ENCODE measurements at places on chromosomes 16 and 17. TPM values are rescaled to one million over a fixed set of nuclear protein-coding genes. Genes with fewer than 3 reads are reported as not detected.

DNA sequence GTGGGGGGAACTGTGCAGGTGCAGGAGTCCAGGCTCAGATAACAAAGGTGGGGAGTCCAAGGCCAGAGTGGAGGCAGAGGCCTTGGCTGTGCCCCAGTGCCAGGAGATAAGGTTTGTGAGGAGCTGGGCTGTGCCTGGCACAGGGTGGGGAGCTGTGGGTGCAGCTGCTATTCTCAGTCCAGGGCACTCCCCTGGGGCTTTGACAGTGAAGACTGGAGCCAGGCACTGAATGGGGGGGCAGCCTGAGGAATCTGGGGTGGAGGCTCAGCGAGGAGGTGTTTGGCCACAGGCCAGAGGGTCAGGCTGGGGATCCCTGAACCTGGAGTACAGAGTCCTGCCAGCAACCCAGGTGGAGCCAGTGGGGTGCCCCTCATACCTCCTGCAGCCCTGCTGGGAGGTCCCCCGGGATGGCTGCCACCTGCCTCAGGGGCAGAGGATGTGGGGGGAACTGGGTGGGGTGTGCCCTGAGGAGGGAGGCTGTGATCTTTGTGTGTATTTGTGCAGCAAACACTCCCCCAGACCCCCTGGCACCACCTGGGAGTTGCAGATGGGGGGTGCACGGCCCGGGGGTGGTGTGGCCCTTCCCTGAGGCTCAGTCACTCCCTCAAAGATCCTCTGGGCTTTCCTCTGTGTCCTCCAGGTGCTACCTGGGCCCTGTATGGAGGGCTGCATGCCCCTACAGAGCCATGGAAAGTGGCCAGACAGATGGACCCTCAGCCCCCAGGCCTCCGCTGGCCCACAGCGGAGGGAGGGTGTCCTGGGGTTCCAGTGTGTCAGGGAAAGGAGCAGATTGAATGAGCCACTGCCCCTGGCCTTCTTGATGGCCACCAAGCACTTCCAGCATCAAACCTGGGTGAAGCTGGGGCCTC lies 44.5 kb upstream of the SMPD3 start:
- H3K4me1 ChIP-seq = peaks cover 19% of the 10 kb centered on the region

GRCh38 chr17:40072735-40073346 lies 10.1 kb downstream of the THRA start:
- peak overlapping the region; percentile 92 for H3K27ac ChIP-seq
- H3K4me1 ChIP-seq = peaks cover 89% of the 10 kb centered on the region
- no peaks in the 10 kb centered on the region for H3K36me3 ChIP-seq
- peak; percentile 79 for DNase-seq

Gene MT2A
- 60.6 TPM for total RNA-seq

Gene CLDN9
- not detected for total RNA-seq

Measured in thyroid gland (tissue), 4 donors.